ENCODE measurements at places on chromosomes 4 and X.

- DNase-seq = no peak
Measured at GRCh38 chr4:88731381-88731780, 33.8 kb upstream of the NAP1L5 start.

DNA sequence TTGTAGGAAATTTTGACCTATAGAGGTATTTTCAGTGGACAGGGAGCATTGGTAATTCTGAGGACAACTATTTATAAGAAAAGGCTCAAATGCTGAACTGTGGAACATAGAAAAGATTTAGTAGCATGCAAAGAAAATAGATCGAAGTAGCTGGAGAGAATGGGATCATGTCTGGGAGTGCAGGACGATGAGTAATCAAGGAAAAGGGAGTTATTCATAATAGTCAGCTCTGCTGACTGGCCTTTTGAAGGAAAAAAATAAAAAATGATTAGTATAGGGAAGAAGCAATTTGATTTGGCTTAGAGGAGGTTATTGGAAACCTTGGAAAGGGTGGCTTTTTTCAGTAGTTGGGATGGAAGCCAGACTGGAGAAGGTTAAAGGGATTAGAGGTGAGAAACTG, 22.9 kb upstream of the ANK2 start:
- no peak for DNase-seq

DNA sequence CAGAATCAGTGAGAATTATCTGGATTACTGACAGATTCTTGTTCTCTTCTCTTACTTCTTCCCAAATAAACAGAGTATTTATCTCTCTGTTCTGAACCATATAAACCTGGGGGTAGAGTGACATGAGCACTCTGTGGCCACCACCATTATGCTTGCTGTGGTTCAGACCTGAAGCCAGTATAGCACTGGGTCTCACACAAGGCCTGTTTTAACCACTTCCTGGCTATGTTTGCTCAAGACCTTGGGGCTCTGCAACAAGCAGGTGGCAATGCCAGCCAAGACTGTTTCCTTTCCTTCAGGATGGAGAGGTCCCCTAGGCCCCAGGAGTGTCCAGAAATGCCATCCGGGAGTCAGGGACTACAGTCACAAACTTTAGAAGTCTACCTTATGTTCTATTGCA, 21.7 kb upstream of the HEPH start:
- DNase-seq = no peak

DNA sequence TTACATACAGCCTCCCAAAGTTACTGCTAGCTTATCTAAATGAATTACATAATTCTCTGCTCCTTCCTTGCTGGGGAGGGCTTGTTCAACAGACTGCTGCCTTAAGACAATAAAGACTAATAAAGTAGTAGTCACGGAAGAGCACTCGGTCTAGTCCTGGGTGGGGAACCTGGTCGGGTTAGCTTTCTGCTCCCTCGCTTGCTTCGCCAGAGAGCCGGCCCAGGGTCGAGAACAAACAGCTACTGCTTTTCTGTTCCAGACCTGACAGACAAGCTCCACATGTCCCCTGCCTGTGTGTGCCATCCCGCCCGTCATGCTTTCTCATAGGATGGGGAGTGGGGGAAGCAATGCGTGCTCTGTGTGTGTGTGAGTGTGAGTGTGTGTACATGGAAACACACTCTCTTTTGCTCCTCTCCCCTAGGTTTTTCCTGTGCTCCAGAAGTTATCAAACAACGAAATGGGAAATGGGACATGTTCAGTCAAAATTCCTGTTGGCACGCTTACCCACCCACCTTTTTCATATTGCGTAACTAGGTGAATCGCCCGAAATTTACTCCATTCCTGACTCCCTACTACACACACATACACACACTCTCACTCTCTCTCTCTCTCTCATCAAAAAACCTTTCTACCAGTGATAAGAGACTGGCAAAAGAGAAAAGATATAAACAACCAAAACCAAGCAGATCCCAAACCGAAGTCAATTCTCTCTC, 1.3 kb downstream of the NPY1R start:
- DNase-seq = peak; percentile 53

DNA sequence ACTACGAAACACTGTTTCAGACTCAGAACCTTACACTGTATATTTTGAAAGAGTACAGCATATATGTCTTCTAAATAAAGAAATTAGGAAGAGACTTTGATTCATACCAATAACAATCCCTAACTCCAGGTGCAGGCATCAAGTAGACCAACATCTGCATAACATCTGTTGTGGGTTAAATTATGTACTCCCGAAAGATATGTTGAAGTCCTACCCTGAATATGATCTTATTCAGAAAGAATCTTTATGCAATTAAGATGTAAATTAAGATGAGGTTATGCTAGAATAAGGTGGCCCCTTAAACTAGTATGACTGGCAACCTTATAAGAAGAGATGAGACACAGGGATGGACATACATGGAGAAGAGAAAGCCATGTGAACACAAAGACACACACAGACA, 117.9 kb downstream of the INPP4B start:
- DNase-seq = no peak

GRCh38 chr4:54783402-54784110, 125.8 kb downstream of the KIT start:
- DNase-seq = no peak

DNA sequence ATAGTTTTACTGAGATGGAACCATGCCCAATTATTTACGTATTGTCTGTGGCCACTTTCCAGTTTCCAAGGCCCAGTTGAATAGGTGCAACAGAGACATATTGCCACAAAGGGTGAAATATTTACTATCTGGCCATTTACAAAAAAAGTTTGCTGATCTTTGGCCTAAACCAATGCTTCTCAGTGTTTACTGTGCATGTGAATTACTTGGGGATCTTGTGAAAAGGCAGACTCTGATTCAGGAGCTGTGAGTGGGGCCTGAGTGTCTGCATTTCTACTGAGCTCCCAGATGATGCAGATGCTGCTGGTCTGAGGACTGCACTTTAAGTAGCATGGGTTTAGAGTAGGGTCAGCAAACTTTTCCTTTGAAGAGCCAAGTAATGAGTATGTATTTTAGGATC, 94.1 kb upstream of the PDE5A start:
- DNase-seq = no peak

GRCh38 chrX:150165776-150166610, 197.1 kb upstream of the MAMLD1 start:
- no peak for DNase-seq

DNA sequence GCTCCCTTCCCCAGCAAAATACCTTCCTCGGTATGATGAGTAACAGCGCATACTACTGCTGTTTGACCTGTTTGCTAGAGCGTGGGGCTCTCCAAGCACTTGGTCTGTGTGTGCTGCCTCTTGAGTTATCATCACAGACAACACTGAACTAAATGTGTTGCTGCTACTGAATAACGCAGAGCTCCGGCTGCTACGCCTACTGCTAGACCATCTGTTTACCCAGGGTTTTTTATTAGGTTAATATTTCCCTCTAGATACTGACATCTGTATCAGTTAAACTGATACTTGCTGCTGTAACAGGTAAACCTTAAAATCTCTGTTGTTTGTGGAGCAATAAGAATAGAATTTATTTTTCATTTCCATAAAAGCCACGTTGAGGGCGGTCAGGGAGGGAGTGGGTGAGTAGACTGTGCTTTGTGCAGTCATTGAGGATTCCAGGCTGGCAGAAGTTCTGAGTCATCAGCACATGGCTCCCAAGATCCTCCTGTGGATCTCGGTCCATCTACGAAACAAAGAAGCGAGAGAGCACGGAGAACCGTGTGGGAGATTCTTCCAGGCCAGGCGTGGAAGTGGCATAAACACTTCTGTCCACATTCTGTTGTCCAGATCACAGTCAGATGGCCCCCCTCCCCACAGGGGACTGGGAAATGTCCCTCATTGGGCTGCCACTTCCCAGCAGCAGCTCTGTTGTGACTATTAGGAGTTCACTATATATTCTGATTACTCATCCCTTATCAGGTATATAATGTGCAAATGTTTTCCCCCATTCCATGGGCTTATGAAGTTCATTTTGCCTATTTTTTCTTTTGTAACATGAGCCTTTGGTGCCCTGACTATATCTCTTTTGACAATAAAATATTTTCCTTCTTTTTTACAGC, 14.1 kb downstream of the GRK4 start:
- DNase-seq = no peak

DNA sequence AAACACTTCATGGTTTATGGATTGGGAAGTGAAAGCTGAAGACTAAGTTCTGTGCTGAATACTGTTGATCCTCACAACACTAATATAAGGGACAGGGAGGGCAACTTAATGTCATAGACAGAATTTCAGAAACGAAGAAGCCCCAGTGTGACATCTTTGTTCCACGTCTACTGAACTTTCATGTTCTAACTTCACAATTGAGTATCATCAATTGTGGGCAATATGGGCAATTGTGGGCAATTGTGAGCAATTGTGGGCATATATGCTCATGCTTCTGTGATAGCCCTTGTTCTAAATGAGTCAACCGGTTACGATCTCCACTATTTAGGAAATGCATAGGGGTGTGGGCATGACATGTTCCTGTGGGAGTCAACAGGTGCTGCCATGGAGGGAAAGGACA, 33.7 kb downstream of the CYBB start:
- DNase-seq = no peak

DNA sequence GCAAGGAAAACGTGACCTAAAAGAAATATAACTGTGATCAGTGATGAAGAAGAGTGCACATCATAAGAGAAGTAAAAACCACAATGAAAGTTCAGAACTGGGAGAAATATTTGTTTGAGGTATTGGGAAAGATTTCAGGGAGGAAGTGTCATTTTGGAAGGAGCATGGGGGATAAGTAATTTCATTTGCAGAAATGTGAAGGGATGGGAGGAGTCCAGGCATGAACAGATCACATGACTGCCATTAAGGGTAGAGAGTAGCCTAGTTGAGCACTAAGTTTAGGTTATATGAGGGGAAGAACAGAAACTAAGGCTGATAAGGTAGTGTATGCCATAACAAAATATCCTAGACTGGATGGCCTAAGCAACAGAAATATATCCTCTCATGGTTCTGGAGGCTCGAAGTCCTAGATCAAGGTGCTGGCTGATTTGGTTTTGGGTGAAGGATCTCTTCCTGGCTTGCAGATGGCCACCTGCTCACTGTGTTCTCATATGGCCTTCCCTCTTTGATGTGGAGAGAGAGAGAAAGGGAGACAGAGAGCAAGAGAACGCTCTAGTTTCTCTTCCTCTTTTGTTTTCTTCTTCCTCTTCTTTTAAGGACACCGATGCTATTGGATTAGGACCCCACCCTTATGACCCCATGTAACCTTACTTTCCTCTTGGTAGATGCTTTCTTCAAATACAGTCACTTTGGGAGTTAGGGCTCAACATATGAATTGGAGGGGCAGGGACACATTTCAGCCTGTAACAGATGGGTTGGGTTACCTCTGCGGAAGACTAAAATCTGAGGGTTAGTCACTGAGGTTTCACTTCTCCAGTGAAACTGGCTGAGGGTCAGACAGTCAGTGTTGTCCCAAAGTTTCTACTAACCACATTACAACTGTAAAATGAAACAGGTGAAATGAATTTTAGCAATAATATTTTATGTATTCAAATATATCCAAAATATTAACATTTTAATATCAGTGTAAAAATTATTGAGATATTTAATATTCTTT, 77.9 kb downstream of the EGF start:
- DNase-seq = no peak

DNA sequence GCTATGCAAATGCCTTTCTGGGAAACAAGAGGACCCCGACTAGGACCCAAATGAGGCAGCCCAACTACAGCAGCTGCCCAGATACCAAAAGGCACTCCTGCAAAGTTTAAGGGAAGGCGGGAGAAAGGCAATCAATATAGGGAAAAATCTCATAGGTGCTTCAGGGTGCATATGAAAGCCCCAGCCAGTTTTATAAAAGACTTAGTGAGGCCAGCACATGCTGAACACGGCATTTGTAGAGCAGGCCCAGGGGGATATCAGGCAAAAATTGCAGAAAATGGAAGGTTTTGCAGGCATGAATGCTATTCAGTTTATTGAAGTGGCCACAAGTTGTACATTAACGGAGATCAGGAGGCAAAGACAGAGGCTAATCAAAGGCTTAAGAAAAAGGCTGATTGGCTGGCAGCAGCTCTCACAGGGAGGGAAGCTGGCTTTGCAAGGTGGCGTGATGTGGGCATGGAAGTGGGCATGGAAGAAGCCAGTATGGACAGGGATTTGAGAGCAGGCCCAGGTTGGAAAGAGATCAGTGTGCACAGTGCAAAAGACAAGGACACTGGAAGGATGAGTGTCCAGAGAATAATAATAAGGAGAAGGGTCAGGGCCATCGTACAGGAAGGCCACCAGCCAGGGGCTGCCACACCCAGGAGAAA, 37.7 kb upstream of the UGT2B7 start:
- no peak for DNase-seq

DNA sequence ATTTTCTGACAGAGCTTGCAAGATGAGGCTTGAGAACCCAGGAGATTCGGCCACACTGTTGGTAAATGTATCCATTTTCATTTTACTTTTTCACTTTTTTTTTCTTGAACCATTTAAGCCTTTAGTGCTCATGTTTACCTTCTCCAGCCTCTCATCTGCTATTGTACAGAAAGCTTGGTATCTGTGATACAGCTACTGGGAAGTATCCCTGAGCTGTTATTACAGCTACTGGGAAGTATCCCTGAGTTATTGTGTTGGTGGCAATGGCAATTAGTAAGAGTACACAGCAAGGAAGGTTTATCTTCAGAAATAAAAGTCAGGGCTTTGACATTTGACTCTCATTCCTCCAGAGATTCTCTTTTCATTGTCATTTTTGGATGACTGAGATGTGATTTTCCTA, 11.8 kb downstream of the CTSO start:
- no peak for DNase-seq

DNA sequence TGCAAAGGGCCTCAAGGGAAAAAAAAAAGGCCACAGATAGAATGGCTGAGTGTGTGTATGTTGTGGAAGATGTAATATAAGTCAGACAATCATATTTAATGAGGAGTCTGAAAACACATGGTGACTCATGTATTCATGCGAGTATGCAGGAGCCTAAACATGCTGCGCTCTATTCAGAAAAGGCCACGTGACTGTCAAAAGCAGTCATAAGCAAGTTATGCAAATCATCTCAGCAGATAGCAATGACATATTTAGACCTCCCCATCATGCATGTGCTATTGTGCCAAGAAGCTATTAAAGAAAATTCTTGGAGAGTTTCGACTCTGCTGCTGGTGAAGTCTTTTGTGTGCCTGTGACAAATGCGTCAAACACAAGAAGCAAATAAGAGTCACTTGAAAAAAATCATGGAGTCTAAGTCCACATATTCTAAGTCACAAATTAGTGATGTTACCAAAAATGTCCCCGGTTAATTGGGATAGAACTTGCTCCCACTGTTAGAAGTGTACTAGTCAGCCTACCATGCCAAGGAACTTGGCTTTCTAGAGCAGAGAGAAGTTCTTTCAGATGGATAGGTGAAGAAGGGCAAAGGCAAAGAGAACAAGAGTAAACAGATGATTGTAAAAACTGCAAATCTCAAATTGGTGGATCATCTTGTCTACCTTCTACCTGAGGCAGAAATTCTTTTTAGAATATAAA, 5.0 kb downstream of the LNX1 start:
- no peak for DNase-seq

GRCh38 chr4:139823746-139824145, 158.1 kb downstream of the MGST2 start:
- no peak for DNase-seq

DNA sequence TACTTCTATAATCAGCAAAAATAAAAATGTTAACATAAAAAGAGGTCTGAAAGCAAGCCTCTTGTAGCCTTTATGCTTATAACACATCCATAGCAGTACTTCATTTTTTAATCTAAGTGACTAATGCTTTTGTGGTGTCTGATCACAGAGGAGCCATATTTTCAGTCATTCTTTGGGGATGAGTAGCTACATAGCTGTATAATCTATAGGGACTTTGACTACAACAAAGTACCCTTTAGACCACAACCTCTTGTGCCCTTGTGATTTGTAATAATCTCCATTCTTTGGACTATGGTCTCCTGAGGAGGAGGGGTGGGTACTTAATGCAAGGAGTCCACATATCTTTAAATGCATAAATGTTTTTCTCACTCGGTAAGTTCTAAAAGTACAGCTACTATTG, 9.6 kb downstream of the DRP2 start:
- no peak for DNase-seq

All from retina (tissue), 1 donor.